Activated T-helper 1 cell treated with Interleukin-2 at 50 U/mL for 16 hours (primary cell): ENCODE measurements at places on chromosomes 4 and X.

DNA sequence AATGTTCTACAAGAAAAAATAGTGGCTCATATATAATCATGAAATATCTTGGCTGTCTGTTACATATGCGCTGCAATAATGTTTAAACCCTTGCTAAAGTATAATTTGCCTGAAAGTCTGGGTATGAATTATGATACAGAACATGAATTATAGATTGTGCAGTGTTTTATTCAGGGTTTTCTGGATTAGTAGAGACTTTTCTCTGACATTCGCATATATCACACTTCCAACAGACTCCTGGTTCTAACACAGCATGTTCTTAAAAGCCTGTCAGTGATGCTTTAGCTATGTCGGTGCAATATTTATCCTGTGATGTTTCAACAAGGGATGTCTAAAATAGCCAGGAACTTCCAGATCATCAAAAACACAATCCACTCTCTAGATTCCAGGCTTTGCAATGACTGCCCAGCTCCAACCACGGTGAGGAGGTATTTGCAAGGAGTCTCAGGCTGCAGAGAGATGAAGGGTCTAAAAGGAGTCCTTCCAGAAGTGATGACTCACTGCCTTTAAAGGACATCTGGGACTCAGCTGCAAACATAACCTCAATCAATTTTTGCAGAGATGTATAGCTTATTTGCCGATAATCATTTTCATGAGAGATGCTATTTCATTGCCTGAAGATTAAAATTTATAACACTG lies 69.4 kb downstream of the RWDD4 start:
- no peak for DNase-seq

- DNase-seq, result no peak
These were observed 14.3 kb downstream of the SGMS2 start for GRCh38 chr4:107838861-107839565.

- no peak for DNase-seq
These were observed 69.5 kb downstream of the WFS1 start for GRCh38 chr4:6338951-6339817.

DNA sequence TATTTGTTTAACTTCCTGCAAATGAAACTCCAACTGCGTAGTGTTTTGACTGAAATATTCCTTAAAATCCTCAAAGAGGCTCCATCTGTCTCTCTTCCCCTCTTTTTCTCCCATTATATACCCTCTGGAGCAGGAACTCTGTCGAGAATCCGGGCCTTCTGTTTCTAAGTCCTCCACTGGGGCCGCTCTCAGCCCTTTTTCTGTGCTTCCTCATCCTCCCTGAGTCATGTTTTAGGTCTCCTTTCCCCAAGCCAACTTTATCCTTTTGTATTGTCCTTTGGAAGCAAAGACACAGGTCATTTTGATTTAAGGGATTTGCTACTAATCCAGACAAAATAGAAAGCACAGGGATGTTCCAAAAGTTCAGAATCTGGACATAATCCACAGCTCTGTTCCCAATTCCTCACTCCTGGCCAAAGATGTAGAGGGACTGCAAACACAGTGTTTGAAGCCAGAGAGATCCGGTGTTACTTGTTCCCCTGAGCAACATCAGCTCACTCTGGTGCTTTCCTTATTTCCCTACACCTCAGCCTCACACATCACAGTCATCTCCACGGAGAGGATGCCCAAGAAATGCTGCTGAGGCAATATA lies 131.0 kb upstream of the KLF3 start:
- no peak for DNase-seq

DNA sequence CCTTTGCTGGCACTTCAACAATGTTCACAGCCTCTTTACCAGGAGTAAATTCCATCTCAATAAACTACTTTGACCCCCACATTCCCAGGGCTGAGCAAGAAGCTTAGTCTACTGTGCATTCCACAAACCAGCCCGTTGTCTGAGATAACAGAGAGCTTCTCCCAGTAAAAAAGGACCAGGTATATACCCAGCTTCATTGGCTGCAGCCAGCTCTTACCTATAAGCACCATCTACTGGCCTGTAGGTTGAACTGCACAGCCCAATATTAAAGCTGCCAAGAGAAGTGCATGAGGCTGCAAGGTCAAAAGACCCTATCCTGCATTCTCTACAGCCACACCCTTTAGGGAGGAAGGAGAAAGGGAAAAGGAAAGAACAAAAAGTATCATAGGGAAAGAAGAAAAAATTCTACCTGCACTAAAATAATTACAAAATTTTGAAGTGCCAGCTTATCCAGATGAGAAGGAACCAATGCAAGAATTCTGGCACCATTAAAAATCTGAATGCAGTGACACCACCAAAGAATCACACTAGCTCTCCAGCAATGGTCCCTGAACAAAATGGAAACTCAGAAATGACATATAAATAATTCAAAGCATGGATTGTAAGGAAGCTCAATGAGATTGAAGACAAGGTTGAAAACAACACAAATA lies 45.7 kb upstream of the INTU start:
- no peak for DNase-seq
